Tibial nerve (tissue), 4 donors: ENCODE measurements at places on chromosomes 3 and 15. TPM values are rescaled to one million over a fixed set of nuclear protein-coding genes. Genes with fewer than 3 reads are reported as not detected.
A peak's percentile ranks its signal among the peaks of the same experiment; 100 is the strongest.

Gene LRRC15
- total RNA-seq, result not detected

Gene IL20RB
- 50.9 TPM for total RNA-seq

- peak; percentile 51 for DNase-seq
These were observed 21.6 kb upstream of the PLXNA1 start for GRCh38 chr3:126961191-126961790.

DNA sequence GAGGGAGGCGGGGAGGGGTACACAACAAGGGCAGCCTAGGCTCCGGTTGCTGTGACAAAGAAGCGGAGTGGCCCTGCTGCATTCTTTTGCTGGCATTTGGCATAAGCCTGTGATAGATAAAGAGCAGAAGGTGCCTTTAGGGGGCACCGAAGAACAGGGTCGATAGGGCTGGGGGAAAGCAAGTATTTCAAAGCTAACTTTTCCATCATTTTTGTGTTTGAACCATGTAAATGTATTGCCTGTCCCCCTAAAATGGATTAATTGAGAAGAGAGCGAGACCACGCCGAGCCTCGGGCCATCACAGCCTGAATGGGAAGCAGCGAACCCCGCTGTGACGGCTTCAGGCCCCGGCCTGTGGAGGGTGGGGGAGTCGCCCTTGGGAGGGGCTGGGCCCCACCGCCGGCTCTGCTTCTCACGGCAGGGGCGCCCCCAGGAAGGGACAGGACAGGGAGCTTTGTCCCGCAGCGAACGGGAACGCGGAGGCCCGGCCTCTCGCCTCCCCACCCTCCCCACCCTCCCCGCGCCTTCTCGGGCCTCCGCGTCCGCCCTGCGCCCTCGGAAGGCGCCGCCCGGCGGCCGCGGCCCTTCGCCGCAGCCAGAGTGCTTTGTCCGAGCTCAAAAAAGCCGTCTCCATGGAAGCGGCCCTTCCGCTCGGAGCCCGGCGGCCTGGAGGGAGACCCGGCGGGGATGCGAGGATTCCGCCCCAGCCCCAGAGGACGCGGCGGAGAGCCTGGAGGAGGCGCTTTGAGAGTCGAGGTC, 32.4 kb upstream of the ALDH1L1 start:
- no peak for DNase-seq
